ENCODE measurements at places on chromosomes 16 and 17. TPM values are rescaled to one million over a fixed set of nuclear protein-coding genes. Genes with fewer than 3 reads are reported as not detected.

DNA sequence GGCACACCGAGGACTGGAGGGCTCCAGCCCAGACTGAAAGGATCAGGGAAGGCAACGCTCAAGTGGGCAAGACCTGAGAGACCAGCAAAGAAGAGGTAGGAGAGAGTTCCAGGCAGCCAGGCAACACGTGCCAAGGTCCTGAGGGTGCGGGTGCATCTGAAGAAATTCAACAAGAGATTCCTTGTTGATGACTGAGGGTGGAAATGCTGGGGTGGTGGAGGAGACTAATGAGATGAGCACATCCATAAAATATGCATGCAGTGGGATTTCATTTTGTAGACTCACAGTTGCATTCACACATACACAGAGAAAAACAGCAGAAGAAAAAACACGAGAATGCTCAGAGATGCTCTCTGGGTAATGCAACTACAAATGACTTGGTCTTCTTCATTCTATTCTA, 154.8 kb upstream of the FOXF1 start:
- no peak for DNase-seq

GRCh38 chr16:84847564-84848355, 28.0 kb downstream of the CRISPLD2 start:
- no peak for DNase-seq

DNA sequence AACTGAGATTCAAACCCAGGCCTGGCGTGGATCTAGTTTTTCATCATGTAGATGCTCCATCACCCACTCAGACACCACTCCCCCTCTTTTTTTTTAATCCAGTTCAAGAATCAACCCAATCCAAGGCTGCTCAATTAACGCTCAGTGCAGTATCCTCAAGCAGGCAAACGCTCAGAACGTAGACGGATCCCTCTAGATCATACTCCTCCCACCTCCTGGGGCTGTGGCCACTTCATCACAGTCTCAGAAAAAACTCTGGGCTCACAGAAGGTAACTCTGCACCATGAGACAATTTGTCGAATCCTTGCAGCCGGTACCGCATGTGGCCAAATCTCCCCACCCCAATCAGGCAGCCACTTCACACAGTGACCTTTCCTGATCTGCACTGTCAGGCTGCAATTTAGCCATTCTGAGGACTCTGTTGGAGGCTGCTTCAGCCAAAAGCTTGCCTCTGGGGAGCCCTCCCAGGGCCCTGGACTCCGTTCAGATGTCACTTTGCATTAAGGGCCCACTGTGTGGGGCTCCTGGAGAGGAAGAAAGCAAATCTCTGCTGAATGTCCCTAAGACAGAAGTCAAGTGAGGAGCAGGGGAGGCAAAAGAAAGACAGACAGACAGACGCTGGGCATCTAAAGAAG, 183.5 kb downstream of the XYLT1 start:
- no peak for DNase-seq

DNA sequence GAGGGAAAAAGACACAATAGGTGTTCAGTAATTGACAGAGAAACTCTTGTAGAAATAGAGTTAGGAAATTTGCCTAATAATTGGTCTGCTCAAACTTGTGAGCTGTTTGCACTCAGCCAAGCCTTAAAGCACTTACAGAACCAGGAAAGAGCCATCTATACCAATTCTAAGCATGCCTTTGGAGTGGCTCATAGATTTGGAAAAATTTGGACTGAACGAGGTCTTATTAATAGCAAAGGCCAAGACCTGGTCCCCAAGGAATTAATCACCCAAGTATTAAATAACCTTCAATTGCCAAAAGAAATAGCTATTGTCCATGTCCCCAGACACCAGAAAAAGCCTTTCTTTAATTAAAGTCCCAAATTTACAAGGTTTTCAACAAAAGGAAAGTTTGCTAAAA, 90.3 kb downstream of the EMP2 start:
- DNase-seq: no peak

DNA sequence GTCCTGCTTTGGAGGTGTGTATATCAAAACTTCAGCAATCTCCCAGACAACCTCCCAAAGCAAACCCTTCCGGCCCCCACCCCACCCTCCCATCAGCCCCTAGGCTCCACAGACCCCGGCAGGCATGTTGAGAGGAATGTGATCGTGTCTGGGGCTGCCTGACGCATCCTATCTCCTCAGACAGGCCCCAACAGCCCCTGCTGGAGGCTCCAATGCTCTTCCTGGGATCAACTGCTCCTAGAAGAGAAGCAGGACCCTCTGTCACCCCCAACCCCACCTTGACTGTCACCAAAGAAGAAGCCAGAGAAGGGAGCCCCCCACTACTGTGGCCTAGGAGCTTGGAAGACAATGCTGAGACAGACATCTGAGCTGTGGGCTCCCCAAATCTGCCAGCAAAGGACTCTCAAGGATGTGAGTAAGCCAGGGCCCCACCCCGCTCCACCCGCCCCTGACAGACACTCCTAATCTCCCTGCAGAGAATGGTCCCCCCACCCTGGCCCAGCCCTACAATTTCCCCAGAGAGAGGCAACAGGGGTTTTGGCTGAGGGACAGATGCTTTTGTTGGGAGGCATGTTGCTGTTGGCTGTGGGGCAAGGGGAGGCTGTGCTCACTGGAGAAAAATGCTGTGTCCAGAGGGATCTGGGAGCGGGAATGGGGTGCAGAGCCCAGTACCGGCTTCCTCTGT, 1.6 kb upstream of the KRT14 start:
- no peak for DNase-seq

DNA sequence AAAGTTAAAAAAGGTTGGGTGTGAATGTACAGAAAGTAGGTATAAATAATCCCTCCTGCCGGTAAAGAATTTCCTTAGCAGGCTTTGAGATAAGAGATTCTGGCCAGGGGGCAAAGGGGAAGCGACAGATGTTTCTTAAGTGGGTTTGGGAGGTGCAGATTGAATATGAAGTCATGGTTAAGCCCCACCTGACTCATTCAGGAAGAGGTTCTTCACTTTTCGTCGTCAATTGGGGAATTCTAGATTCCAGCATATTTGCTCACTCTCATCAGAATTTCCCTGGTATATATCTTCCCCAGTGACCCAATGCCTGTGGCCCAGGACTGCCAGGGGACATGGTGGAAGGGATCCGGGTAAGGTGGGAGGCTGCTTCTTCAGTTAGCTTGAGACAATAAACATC, 127.8 kb downstream of the CPPED1 start:
- no peak for DNase-seq

GRCh38 chr16:83835586-83836566, 28.1 kb downstream of the HSBP1 start:
- no peak for DNase-seq

- no peak for DNase-seq
These were observed 3.7 kb upstream of the ERN1 start for GRCh38 chr17:64133546-64134215.

DNA sequence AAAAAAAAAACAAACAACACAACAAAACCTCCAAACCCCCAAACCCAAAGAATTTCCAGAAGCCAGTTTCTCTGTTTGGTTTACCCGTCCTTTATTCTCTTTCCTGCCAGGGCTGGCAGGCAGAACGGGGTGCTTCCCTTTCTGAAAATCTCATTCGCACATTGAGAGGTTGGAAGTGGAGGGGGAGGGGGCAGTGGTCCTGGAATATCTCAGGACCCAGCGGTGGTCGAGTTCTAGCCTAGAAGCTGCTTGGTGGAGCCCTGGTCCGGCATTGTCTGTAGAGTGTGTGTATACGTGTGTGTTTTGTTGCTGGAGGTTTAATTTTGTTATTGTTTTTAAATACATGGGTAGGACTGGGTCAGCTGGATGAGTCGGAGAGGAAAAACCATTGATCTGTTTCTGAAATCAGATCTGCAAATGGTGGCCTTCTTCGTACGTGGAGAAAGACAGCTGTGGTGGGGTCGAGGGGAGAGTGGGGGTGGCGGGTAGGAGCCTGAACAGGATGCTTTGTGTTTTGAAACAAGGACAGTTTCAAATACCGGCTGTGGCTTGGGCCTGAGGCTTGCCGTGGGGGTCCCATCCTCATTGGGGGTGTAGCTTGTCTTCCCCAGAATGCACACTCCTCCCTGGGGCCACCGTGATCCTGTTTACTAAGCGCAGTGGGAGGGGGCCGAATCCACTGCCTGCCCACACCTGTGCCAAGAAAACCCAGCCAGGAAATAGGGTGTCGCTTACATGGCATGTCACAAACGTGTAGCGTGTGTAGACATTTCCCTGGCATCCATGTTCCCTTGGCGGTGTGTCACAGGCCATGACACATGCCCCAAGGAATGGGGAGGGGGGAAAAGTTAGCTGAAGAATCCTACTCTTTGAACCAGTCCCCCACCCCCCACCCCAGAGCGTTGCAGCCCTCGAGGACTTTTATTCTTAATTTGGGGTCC, 1.6 kb downstream of the CMIP start:
- DNase-seq: no peak

- DNase-seq: no peak
These were observed 67.1 kb downstream of the VPS53 start for GRCh38 chr17:647324-648197.

- no peak for DNase-seq
These were observed 168.4 kb downstream of the ENGASE start for GRCh38 chr17:79242873-79243602.

DNA sequence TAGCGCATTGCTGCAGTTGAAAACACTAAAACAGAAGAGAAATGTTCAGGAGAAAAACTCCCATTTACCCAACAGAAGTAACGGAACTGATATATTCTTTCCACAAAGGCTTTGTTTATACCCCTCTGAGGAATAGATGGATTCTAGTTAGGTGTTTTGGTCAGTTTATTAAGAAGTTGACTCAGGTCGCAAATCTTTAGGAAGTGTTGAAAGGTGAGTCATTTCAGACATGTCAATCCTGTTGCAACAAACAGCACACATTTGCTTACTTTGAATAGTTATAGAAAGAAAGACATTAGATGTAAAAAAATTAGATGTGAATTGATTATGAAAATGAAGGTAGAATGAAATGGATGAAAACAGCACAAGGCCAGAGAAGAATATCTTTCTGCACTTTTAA, 941.0 kb downstream of the KCNJ2 start:
- DNase-seq: no peak

- no peak for DNase-seq
These were observed 13.5 kb upstream of the TBX21 start for GRCh38 chr17:47719411-47720152.

- no peak for DNase-seq
These were observed 7.1 kb upstream of the IL32 start for GRCh38 chr16:3058139-3059030.

DNA sequence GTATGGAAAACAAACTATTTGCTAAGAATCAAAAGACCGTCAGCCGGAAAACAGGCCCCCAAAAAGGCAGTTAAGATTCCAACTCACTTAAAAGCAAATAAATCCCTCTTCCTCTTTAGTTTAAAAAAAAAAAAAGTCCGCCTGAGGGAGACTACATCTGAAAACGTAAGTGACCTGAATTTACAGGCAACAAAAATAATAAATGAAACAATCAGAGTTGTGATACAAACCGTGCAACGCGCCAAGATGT, 1.1 kb downstream of the KANSL1 start:
- DNase-seq: no peak

GRCh38 chr17:43574896-43575525, 28.9 kb upstream of the ETV4 start:
- no peak for DNase-seq

GRCh38 chr17:43832168-43832975, 574 bp downstream of the MPP3 start:
- no peak for DNase-seq

DNA sequence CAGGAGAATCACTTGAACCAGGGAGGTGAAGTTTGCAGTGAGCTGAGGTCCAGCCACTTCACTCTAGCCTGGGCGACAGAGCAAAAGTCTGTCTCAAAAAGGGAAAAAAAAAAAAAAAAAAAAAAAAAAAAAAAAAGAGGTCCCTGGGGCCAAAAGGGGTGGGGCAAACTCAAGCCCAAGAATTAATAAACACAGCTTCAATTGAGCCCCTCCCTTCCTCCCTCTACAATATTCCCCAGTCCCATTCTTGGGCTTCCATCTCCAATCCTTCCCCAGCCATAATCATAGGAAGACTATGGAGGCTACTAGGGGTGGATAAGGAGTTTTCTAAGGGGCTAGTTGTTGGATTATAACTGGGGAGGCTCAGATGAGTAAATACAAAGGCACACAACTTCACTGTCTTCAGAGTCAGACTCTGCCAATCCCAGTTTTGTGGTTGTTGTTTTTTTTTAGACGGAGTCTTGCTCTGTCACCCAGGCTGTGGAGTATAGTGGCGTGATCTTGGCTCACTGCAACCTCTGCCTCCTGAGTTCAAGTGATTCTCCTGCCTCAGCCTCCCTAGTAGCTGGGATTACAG, 9.5 kb downstream of the CAVIN1 start:
- DNase-seq: no peak

DNA sequence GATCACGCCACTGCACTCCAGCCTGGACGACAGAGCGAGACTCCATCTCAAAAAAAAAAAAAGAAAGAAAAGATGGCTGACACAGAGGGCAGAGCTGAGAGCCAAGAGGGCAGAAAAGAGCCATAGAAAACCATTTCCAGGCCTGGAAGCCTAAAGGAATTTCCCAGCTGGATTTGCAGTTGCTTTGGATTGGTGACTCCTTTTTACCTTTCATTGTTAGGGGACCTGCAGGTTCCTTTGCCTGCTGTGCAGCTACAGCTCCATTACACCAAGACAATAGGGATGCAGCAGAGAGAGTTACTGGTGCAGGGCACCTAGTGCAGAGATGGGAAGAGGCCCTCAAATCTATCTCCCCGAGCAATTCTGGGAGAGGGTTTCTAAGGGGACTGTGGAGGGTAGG, 18.4 kb downstream of the ZNF668 start:
- no peak for DNase-seq

- DNase-seq: no peak
These were observed 43.3 kb upstream of the CHMP6 start for GRCh38 chr17:80948019-80948975.

DNA sequence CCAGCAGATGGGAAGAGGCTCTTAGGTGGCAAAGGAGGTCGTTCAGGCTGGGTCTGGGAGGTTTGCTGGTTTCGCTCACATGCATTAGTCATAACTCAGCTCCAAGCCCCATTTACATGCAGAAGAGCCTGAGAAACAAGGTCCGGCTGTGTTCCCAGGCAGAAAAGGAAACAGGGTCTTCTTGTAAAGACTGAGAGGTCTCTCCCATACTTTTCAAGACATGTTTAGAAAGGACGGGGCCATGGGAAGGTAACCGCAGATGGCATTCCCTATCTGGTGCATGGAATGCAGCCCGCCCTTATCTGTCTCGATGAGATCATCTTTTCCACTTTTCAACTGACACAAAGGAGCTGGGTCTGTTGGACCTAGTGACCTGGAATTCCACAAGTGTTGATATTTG, 389.0 kb upstream of the CDH11 start:
- no peak for DNase-seq

- peak; percentile 52 for DNase-seq
These were observed 45.6 kb upstream of the HOXB9 start for GRCh38 chr17:48671697-48672171.

Gene BHLHA9
- polyA plus RNA-seq: not detected

Gene USP36
- 39.4 TPM for polyA plus RNA-seq

Gene AXIN2
- polyA plus RNA-seq: 20.4 TPM

Gene ABCC3
- 9.6 TPM for polyA plus RNA-seq

Gene KRTAP2-1
- not detected for polyA plus RNA-seq

Gene CASKIN1
- 1.4 TPM for polyA plus RNA-seq

Gene NPIPB2
- 0.62 TPM for polyA plus RNA-seq

Gene SMIM5
- polyA plus RNA-seq: 5.4 TPM

Gene NEK8
- 6.3 TPM for polyA plus RNA-seq

Gene RUNDC3A
- polyA plus RNA-seq: 1.2 TPM

Gene KRT24
- polyA plus RNA-seq: not detected

Gene ZSCAN10
- not detected for polyA plus RNA-seq

Gene KCNAB3
- 5.9 TPM for polyA plus RNA-seq

Gene OXLD1
- 13.3 TPM for polyA plus RNA-seq

Gene CDRT4
- polyA plus RNA-seq: 3.1 TPM

Gene TBC1D28
- not detected for polyA plus RNA-seq

Gene FAM117A
- polyA plus RNA-seq: 16.4 TPM

Gene MYH2
- polyA plus RNA-seq: 0.03 TPM

Gene CES5A
- 0.11 TPM for polyA plus RNA-seq

Gene KRTAP3-1
- not detected for polyA plus RNA-seq

Gene CDC42EP4
- 41.5 TPM for polyA plus RNA-seq

Gene HSF5
- 0.28 TPM for polyA plus RNA-seq
